ENCODE measurements at places on chromosomes 4 and X.

DNA sequence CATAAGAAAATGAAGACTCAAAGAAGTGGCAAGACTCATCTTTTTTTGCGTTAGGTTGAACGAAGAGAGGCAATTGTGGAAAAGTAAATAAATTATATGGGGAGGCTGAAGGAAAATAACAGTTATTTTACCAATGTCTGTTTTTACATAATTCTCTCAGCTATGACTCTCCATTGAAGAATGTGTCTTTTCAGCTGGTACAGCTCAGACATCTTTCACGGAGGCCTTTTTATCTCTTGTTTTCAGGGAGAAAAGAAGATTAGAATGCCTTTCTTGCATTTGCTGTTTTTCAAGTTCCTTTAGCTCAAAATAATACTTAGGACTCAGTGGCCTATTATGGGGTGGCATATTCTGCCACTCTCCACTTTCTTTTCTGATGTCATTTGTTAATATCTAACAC, 153.0 kb downstream of the ADAM29 start:
- no peak for DNase-seq
- H3K4me1 ChIP-seq: no peaks in the 10 kb centered on the region
- no peaks in the 10 kb centered on the region for H3K36me3 ChIP-seq
- no peak overlapping the region for H3K27ac ChIP-seq
- no peaks in the 10 kb centered on the region for H3K27me3 ChIP-seq
- no peak overlapping the region for H3K4me3 ChIP-seq

- H3K4me1 ChIP-seq: no peaks in the 10 kb centered on the region
- DNase-seq: no peak
- H3K4me3 ChIP-seq: no peak overlapping the region
- H3K27me3 ChIP-seq: no peaks in the 10 kb centered on the region
- no peaks in the 10 kb centered on the region for H3K36me3 ChIP-seq
Observed at GRCh38 chr4:7679406-7680040, 244.8 kb upstream of the PSAPL1 start.

DNA sequence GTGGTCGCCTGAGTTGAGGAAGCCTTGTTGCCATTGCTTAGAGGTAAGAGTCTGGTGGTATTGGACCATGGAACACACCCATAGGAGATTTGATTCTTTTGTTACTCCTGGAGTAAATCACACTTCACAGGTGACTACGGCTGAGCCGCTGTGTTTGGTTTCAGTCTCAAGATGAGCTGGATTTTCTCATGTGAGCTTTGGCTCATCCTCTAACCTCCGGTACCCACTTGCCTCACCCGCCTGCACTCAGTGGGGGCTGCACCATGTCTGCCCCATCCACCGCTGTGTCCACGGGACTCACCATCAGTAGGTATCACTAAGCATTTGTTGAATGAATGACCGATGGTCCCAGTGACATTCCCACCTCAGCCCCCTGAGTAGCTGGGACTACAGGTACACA, 52.7 kb downstream of the HTT-AS start:
- peaks cover 22% of the 10 kb centered on the region for H3K27me3 ChIP-seq
- DNase-seq: no peak
- no peaks in the 10 kb centered on the region for H3K4me1 ChIP-seq
- no peak overlapping the region for H3K27ac ChIP-seq

DNA sequence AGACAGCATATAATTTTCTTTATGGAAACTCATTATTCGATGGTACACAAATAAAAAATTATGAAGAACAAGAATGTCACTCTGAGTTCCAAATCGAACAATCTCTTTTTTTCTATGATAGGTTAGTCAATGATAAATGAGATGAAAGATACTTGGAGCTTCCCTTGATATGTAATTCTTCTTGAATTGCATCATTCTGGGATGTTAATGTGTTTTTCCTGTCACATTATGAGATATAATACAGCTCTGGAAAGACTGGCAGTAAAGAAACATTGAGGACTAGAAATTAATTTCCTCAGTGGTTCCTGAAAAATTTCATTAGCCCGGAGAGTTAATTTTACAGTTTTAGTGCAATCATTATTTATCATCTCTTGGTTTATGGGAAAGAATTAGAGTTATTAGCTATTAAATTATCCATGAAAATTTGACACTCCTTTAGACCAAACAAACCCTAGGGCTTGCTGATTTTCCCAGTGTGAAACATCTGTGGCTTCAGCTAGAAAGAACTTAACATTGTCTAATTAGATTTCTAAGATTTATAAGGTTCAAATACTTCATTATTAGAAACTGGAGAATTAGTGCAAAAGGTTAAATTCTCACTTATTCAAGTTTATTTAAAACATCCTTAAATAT, 1546.6 kb upstream of the TENM3 start:
- no peak overlapping the region for H3K4me3 ChIP-seq
- no peaks in the 10 kb centered on the region for H3K36me3 ChIP-seq
- no peak overlapping the region for H3K27ac ChIP-seq
- DNase-seq: no peak
- H3K27me3 ChIP-seq: no peaks in the 10 kb centered on the region
- H3K4me1 ChIP-seq: no peaks in the 10 kb centered on the region

DNA sequence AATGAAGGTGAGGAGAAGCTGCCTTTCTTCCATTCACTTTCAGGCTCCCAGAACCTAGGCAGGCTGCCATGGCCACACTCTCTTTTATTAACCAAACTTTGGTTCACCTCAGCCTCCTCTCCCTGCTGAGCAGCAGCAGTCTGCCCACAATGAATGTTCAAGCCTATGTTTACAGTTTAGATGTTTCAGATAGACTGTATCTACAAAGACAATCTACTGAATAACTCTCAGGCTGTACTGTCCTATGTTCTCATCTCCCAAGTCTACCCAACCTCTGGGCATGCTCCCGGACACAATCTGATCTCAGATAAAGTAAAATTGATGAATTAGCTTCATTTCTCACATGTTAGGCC, 59.2 kb upstream of the TMEM164 start:
- no peaks in the 10 kb centered on the region for H3K36me3 ChIP-seq
- H3K4me3 ChIP-seq: no peak overlapping the region

DNA sequence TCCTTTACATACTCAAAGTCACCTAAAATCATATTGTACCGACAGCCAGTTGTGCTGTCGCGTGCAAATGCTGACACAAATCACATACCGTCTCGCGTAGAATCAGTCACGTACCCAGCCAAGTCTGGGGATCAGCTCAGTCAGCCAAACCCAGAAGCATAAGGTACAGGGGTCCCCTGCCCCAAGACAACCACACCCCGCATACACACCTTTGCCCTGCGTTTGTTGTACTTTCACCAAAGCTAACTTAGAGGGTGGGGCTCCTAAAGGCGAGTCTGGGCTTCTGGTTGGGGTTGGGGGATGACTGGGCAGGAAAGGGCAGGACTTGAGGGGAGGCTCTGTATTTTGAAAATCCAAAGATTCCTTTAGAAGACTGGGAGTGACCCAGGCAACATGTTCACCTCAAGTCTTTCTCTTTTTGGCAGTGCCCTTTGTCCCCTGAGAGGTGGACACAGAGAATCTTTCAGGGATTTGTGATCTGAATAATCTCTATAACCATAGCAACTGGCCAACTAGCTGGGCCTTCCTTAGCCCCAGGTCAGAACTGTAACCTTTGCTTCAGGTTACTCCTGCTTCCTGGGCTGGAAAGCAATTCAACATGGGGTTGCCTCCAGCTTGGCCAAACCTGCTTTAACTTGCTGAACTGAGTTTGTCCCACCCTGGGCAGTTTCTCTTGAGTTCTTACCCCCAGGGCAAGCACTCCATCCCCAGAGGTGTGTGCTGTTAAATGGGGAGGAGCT, 992 bp downstream of the GDPD2 start:
- no peaks in the 10 kb centered on the region for H3K27me3 ChIP-seq
- no peaks in the 10 kb centered on the region for H3K4me1 ChIP-seq
- no peak overlapping the region for H3K27ac ChIP-seq
- H3K36me3 ChIP-seq: peaks cover 6% of the 10 kb centered on the region
- DNase-seq: no peak
- no peak overlapping the region for H3K4me3 ChIP-seq

DNA sequence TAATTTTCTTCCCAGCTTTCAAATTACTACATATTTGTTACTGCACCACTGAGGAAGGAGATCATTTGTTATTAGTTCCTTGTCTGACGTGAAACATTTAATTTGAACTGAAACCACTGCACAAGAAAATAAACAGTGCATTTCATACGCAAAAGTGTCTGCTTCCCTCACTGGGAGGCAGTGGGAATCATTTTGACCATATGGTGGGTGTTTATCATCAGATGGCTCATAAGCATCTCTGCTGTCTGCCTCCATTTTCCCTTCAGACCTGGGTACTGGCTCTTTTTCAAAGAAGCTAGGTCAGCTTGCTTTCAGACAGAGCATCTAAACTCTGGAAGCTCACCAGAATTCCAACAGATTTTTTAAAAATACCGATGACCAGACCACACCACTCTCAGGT, 135.2 kb downstream of the PCDH19 start:
- no peaks in the 10 kb centered on the region for H3K27me3 ChIP-seq
- no peak overlapping the region for H3K4me3 ChIP-seq
- DNase-seq: no peak
- no peaks in the 10 kb centered on the region for H3K36me3 ChIP-seq
- H3K27ac ChIP-seq: no peak overlapping the region

GRCh38 chr4:188008377-188008776, 12.8 kb downstream of the ZFP42 start:
- H3K4me1 ChIP-seq: no peaks in the 10 kb centered on the region
- H3K27me3 ChIP-seq: no peaks in the 10 kb centered on the region
- no peak for DNase-seq
- no peak overlapping the region for H3K4me3 ChIP-seq
- H3K36me3 ChIP-seq: no peaks in the 10 kb centered on the region
- no peak overlapping the region for H3K27ac ChIP-seq

DNA sequence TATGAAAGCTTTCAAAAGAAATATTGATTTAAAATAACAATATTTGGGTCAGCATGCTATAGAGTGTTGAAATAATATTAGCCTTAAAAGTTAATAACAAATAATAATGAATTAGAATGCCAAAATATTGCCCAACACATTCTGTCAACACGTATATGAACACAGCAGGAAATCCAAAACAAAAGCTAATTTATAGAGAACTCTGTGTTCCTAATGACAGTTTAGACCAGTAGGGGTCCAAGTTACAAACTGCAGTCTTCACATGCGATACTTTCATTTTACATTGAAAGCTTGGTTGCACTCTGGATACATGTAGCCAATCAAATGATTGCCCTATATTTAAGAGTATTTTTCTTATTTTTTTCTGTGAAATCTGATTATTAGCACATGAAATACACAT, 274.4 kb downstream of the DCTD start:
- H3K27ac ChIP-seq: no peak overlapping the region
- no peak overlapping the region for H3K4me3 ChIP-seq
- no peak for DNase-seq

- no peaks in the 10 kb centered on the region for H3K36me3 ChIP-seq
- DNase-seq: no peak
- H3K4me3 ChIP-seq: no peak overlapping the region
- peaks cover 2% of the 10 kb centered on the region for H3K27me3 ChIP-seq
- H3K27ac ChIP-seq: no peak overlapping the region
- no peaks in the 10 kb centered on the region for H3K4me1 ChIP-seq
Observed at GRCh38 chrX:21725496-21725895, 32.4 kb downstream of the SMPX start.

- no peak overlapping the region for H3K27ac ChIP-seq
- H3K27me3 ChIP-seq: peaks cover 37% of the 10 kb centered on the region
- H3K36me3 ChIP-seq: no peaks in the 10 kb centered on the region
- no peak overlapping the region for H3K4me3 ChIP-seq
- DNase-seq: no peak
- H3K4me1 ChIP-seq: peaks cover 18% of the 10 kb centered on the region
Observed at GRCh38 chr4:6265546-6265945, 4.1 kb upstream of the WFS1 start.

DNA sequence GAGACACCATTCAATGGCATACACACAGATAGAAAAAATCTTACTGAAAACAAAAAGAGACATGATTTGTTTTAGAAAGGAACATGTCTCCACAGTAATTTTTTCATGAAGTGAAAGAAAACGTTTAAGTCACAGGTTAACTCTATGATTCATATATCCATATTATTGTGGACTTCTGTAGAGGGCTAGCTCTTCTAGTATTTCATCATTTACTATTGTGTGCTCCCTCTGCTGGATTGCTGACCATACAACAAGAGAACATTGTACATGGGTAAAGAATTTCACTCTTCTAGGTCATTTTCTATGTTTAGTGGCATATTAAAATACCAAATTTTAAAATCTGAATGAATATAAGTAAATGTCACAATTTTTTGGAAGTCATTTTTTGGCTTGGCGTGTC, 91.8 kb upstream of the POU3F4 start:
- H3K4me1 ChIP-seq: no peaks in the 10 kb centered on the region
- DNase-seq: no peak
- H3K36me3 ChIP-seq: no peaks in the 10 kb centered on the region
- H3K4me3 ChIP-seq: no peak overlapping the region

GRCh38 chr4:135249024-135249423, 1047.4 kb upstream of the PABPC4L start:
- no peaks in the 10 kb centered on the region for H3K27me3 ChIP-seq
- H3K4me1 ChIP-seq: no peaks in the 10 kb centered on the region
- no peaks in the 10 kb centered on the region for H3K36me3 ChIP-seq
- DNase-seq: no peak
- H3K4me3 ChIP-seq: no peak overlapping the region

DNA sequence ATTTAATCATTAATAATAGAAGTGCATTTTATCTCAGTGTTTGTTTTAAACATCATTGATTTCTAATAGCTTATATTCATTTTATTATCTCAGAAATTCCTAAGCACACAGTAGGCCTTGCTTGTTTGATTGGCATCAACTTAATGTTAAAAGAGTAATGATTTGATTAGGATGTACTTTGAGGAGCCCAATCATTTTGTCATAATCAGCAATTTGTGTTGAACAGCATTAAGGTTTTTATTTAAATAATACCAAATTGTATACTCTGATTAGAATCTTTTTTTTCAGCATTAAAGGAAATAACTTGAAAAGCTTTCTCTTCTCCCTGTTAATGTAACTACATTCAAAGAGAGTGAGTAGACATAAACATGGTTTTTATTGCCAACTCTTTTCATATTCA, 2262.0 kb upstream of the TENM3 start:
- H3K36me3 ChIP-seq: no peaks in the 10 kb centered on the region
- DNase-seq: no peak
- no peaks in the 10 kb centered on the region for H3K4me1 ChIP-seq
- no peaks in the 10 kb centered on the region for H3K27me3 ChIP-seq
- H3K27ac ChIP-seq: no peak overlapping the region
- no peak overlapping the region for H3K4me3 ChIP-seq

- H3K4me3 ChIP-seq: no peak overlapping the region
- H3K36me3 ChIP-seq: no peaks in the 10 kb centered on the region
- H3K27me3 ChIP-seq: peaks cover 4% of the 10 kb centered on the region
- H3K4me1 ChIP-seq: no peaks in the 10 kb centered on the region
- DNase-seq: no peak
Observed at GRCh38 chr4:147498031-147498660, 17.2 kb downstream of the EDNRA start.
